ENCODE measurements at places on chromosomes 7 and 10.
A peak's percentile ranks its signal among the peaks of the same experiment; 100 is the strongest.

DNA sequence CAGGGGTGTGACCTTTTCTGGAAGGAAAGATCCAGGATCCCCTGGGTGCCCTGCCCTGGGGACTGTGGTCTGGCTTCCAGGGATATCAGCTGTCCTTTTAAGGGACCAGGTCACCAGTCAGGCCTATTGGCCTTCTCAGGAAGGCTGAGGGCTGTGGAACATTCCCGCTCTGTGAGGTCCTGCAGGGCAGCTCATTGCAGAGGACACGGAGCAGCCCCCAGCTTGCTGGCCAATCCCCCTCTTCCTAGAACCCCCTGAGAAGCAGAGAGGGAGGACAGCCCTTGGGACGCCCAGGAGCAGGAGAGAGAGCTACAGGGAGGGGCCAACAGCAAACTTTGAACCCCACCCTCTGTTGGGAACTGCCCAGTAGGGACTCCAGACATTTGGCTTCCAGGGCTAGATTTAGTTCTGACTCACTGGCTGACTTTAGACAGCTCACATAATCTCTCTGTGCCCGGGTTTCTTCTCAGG is 67.9 kb upstream of the COL13A1 start:
- DNase-seq = no peak

DNA sequence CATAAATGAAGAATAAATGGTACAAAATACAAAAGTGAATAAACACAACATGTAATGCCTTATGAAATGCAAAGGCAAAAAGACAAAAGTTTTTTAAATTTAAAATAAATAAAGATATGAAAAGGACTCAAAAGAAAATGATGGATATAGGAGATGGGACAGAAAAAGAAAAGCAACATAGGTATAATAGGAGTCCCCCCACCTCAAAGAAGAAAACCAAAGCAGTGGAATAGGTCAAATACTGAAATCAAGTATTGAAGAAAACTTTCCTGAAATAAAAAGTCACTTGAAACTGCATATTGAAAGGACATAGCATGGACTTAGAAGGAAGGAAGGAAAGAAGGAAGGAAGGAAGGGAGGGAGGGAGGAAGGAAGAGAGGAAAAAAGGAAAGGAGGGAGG is 110.0 kb upstream of the FAM204A start:
- DNase-seq = no peak

GRCh38 chr10:106111246-106111645 is 1053.3 kb downstream of the SORCS1 start:
- DNase-seq = no peak

GRCh38 chr7:128815289-128815942 is 14.8 kb upstream of the FLNC start:
- DNase-seq = no peak

- DNase-seq = no peak
Measured at GRCh38 chr10:32340596-32341180, 6.3 kb downstream of the EPC1 start.

DNA sequence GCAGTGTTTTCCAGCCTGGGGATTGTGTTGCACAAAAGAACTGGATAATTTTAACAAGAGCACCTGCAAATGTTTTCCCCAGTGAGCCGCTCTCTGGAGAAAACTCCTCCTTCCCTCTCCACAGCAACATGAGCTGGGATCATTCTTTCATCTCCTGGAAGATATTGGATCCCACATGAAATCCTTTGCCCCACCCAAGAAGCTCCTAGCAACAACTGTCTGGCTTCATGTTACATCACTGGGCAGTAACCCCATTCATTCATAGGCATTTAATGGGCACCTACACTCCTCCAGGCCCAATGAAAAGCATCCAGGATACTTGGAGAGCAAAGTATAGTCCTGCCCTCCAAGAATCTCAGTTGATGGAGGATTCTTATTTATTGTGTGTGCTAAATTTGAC is 27.2 kb downstream of the LSM5 start:
- DNase-seq = no peak

- no peak for DNase-seq
Measured at GRCh38 chr7:69105092-69105491, 493.2 kb upstream of the AUTS2 start.

- no peak for DNase-seq
Measured at GRCh38 chr10:83343676-83344075, 795.6 kb upstream of the GHITM start.

GRCh38 chr7:23264916-23265458 is 18.4 kb downstream of the GPNMB start:
- DNase-seq = no peak

DNA sequence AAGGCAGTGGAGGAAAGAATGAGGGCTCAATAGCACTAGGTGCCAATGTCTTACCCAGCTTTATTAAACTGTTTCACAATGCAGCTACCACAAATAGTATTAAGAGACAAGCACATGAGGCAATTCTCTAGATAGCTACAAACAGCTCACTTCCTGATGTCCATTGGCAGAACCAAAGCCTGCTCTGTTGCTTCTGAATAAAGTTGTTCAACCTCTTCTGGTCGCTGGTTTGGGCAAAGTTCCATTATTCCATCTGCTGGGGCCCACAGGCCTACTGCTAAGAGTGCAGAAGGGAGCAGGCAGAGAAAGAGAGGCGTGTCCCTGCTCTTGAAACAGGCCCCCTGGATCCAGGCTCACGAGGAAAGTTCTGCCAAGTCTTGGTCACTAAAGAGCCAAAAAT is 173.9 kb downstream of the ZNF438 start:
- peak; percentile 89 for DNase-seq

DNA sequence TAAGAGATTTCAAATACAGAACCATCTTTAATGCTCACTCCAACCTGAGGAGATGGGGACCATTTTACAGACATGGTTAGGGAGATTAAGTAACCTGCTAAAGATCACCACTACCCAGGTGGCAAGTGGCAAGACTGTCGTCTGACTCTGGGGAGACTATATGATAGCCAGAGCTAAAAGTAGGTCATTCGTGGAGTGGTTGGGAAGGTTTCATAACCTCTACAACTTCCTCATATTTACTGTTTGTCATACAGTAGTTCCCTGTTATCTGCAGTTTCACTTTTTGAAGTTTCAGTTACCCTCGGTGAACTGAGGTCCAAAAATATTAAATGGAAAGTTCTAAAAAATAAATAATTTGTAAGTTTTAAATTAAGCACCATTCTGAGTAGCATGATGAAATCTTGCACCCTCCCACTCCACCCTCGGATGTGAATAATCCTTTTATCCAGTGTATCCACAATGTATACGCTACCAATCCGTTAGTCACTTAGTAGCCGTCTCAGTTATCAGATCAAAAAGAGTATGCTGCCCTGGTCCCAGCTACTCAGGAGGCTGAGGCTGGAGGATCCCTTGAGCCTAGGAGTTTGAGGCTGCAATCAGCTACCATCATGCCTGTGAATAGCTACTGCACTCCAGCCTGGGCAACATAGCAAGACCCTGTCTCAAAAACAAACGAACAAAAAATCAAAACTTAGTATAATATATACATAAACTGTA is 14.9 kb upstream of the LGI1 start:
- DNase-seq = no peak

DNA sequence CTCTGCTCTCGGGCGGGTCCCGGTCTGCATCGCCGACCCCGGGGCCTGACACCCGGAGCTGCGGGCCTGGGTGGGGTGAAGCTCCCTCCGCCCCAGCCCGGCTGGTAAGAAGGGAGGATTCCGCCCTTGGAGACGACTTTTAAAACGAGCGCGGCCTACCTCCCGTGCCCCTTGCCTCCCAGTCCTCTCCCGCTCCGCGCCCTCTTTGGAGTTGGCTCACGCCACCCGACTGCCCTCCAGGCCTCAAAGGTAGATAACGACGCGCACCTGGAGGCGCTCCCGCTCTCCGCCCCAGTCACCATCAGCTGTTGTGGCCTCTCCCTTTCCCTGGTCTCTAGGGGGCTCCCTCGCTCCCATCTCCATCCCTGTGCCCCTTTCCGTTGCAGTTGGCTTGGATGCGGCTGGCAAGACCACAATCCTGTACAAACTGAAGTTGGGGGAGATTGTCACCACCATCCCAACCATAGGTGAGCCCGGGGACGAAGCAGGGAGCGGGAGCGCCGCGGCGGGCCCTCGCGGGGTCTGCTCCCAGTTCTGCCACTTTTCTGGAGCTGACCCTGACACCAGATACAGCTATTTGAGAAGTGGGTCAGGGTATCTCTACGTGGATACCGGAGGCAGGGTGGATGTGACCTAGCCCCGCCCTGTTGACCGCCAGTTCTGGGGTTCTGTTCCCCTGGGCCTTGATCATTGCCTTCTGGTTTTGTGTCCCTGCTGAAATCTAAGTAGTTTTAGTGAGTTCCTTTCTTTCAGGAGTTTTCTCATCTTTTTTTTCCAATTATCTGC is 679 bp downstream of the ARF5 start:
- peak; percentile 54 for DNase-seq

DNA sequence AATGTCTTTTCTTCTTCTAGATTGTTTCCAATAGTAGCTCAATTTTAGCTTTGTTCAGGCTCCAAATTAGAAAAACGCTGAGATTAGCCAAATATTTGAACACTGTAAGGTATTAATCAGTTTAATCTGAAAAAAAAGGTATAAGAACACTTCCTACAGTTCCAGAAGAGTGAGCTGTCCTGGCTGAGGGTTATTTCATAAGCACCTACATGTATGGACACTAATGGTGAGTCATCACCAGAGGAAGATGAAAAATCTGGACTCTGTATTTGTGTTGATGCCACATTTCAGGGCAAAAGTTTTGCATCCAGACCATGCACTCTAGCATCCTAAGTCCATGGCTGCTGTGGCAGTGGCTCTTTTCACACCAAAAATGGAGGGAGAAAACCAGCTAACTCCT is 189.5 kb downstream of the ANKRD30A start:
- DNase-seq = no peak

- no peak for DNase-seq
Measured at GRCh38 chr10:116198676-116199035, 74.3 kb downstream of the GFRA1 start.

DNA sequence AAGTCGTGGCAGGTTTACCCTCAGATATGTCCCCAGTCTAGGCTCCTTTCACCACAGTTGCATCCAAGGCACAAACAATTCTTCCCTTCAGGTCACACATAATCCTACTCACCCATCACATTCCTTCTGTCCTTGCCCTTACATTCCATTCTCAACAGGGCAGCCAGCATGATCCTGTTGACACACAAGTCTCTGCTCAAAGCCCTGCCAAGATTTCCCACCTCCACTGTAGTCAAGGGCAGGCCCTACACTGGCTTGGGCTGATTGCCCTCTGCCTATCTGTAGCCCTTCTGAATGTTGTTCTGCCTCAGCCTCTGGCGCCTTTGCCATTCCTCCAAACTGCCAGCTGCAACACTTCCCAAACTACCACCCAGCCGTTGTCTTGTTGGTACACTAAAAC is 187.9 kb upstream of the AKR1E2 start:
- no peak for DNase-seq

DNA sequence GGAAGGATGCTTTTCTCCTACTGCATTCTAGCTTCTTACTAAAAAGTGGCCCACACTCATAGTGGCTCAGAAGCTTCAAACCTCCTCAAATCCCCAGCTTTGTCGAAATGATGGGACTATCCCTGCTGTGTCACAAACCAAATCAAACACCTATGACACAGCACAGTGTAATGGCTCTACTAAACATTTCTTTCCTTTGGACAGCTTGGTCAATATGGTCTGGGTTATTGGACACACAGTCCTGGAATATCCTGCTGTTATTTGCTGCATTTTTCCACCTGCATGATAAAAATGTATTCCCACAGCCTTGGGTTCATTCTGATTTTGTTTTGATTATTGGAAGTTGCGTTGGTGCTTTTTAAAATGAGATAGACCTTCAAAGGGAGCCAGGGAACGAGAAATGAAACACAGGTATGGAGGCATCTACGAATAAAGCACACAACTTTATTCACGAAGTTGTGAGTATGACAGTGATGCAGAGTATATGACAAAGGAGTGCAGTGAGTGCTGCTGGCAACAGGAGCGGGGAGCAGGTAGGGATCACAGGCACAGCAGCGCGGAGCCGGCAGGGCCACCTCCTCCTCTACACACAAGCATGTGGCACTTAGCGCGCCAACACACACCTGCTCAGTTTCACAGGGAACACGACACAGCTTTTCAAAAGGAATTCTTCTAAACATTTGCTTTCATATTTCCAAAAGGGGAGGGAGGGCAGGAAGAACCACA is 26.5 kb upstream of the AFAP1L2 start:
- DNase-seq = no peak

- DNase-seq = peak; percentile 12
Measured at GRCh38 chr10:133326745-133327650, 9.7 kb downstream of the CALY start.

GRCh38 chr7:20064181-20064970 is 152.8 kb downstream of the MACC1 start:
- DNase-seq = no peak

DNA sequence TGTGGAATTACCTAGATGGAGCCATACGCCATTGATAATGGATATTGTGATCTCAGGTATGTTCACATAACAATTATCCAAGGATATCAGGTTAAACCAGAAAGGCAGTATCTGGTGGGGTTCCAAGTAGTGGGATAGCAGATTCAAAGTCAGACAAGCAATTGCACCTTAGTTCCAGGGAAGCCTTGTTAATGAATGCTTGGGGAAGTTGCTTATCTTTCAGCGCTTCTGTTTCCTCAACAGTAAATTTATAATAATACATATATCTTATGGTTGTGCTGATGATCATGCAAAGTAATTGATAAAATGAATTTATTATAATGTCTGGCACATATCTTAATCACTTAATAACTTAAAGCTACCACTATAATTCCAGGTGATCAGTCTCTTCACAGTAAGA is 290.9 kb downstream of the SUGCT start:
- no peak for DNase-seq

DNA sequence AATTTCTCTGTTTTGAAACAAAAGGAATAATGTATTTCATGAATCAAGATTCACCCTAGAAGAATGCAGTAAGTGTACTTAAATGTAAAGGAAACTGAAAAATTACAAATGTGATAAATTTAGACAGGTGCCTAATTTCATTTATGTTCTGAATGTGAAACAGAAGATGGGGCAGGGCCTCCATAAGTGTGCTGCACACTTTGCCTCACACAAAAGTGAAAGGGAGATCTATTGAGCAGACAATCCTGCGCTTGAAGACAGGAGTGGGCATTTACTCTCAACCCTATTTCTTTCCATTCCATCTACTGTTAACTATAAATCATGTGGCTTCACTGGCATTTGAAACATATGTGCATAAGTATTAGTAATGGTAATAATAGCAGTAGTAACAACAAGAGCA is 36.2 kb downstream of the GNG11 start:
- DNase-seq = no peak

DNA sequence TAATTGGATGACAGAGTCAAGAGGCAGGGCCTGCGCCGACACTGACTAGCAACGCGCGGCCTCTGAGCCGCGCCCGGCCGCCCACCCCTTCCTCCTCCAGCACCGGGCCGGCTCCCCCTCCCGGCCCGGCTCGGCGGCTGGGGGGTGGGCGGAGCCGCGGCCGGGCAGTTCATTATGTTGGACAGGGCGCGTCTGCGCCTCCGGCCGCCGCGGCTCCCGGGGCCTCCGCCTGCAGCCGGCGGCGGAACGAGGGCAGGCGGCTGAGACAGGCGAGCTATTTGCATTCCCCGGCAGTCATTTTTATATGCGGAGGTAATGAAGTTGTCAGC is 106.7 kb downstream of the SNX10 start:
- DNase-seq = peak; percentile 87

DNA sequence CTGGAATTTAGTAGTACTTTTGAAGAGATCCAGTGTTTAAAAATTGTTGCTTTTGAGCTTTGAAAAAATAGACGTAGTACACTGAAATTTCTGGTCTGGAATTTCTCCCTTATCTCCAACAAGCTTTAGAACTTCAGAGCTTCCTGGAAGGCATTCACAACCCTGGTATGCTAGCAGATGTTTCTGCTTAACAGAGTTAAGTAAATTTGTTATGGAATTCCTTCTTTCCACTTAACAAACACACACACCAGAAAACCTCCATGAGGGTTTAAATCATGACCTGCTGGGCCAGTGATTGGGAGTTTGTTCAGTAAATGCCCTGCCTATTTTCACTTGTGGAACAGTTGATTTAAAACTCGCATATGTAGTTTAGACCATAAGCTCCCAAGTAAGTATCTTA is 13.7 kb downstream of the ASB15 start:
- no peak for DNase-seq
